ENCODE measurements at places on chromosomes 5 and 9.
A peak's percentile ranks its signal among the peaks of the same experiment; 100 is the strongest.

GRCh38 chr5:133049726-133050048, 2.1 kb upstream of the HSPA4 start:
- DNase-seq: no peak

GRCh38 chr5:109102096-109102690, 307.6 kb downstream of the PJA2 start:
- DNase-seq: no peak

- DNase-seq: no peak
Measured at GRCh38 chr5:109374625-109375024, 35.1 kb downstream of the PJA2 start.

GRCh38 chr9:34572092-34572491, 17.4 kb downstream of the CNTFR start:
- no peak for DNase-seq

DNA sequence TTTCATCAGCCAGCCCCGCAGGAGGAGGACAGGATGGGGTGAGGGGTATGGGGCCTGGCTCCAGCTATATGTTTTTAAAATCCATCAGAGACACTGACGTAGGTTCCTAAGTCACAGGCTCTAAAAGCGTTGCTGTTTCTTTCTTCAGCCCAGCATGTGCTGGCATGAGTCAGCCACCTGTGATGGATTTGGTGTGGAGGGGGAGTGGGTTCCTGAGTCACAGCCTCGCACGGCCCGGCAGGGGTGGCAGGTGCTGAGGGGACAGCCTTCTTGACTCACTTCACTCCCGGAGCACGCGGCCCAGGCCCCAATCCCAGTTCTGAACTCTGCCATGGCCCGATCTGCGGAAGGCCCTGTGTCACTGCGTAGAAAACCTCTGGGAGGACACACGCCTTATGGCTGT, 38.8 kb upstream of the RPL26L1 start:
- peak; percentile 62 for DNase-seq
